Anterior cingulate cortex (tissue), 58 donors: ENCODE measurements at places on chromosomes 6 and 20.

- DNase-seq: no peak
Observed at GRCh38 chr6:26252077-26252472, 112.9 kb upstream of the BTN3A2 start.

DNA sequence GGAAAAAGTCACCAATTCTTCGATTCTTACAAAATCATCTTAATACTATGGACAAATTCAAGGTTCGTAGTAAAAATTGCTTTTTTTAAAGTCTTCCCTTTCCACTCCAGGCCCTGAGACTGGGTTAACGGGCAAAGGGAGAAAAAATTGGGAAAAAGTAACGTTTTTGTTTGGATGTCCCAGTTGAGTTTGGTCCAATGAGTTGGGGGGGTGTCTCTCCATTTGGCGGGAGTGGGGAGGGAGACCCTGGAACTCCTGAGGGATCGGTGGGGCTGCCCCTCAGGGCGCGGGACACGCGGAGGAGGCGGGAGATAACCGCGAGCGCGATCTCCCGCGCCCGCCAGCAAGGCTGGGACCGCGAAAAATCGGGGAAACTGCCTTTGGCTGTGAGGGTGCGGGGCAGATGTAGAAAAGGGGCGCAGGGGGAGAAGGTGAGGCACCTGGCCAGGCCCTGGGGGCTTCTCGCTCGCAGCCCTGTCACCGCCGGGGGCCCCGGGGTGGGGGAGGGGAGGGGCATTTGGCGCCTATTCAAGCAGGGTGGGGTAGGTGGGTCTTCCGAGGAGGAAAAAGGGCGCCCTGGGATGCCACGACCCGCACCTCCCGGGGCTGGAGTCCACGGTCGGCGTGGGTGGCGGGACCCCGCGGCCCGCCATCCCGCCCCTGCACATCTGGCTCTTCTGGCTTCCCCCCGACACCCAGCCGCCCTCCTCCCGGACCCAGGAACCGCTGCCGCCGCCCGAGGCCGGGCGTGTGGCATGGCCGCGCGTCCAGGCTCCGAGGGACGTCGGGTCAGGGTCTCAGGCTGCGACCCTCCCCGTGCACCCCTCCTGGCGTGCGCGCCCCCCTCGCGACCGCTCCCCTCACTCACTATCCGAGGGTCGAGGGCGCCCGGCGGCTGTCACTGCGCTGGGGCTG lies 595 bp downstream of the FBXO5 start:
- no peak for DNase-seq

DNA sequence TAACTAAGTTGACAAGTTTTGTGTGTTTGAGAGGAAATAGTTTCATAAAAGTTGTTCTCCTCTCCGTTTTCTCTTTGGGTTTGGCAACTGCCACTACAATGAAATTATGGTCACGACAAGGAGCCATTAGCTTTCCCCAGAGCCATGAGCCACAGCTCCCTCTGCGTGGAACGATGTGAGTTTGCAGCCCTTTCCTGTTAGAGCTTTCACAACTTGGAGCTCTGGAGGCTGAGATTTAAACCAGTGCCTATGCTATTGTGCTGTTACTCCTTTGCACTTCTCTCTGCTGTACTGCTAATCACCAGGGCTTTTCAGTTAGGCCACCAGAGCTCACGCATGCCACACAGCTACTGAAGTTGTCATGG lies 29.3 kb upstream of the TXNDC5 start:
- no peak for DNase-seq

DNA sequence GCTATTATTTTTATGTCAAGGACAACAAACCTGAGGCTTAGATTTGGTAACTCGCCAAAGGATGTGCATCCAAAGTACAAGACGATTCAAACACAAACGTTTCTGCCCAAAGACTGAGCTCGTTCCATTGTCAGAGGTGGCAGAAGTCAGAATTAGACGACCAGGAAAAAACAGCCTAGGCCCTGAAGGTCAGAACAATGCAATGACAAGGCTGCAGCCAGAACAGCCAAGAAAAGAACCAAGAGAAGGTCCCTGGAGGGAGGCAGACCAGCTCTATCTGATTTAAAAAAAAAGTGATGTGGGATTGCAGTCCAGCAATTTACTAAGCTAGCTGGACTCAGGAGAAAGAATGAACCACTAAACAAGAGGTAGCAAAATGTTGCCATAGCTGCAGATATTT lies 54.2 kb downstream of the NCOA7 start:
- no peak for DNase-seq

DNA sequence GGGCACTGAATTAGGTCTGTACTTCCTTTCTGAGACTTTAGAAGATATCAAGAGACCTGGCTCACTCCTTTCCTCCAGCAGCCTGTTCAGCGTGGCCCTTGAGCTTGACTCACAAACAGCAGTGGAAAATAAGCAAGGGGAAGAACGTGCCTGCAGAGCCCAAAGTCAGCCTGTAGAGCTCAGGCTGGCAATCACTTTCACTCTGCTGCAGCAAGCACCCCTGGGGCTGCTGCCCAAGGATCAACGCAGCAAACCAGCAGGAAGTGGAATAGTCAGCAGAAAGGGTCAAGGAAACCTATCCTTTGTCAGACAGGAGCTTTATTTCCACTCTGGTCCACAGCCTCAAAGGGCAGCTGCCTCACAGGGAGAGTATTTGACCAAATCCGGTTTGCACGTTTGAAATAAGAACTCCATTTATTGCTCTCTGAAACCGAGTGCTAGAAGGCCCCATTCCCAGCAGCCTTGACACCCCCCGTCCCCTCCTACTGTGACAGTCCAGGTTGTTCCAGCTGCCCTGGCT lies 77.4 kb downstream of the PRDM1 start:
- DNase-seq: no peak

- peak; percentile 15 for DNase-seq
Observed at GRCh38 chr6:144582939-144583613, 297.9 kb downstream of the UTRN start.
